Activated naive CD8-positive, alpha-beta T cell treated with anti-CD3 and anti-CD28 coated beads, Interleukin-2, amount 10 ng/mL, durations not matched to agents 7 days and 5 days (primary cell): ENCODE measurements at places on chromosomes 7 and 10. TPM values are rescaled to one million over a fixed set of nuclear protein-coding genes. Genes with fewer than 3 reads are reported as not detected.

- no peak for DNase-seq
These were observed 17.4 kb downstream of the TRIM8 start for GRCh38 chr10:102661658-102662028.

GRCh38 chr7:113550966-113551365, 367.8 kb downstream of the PPP1R3A start:
- no peak for DNase-seq

DNA sequence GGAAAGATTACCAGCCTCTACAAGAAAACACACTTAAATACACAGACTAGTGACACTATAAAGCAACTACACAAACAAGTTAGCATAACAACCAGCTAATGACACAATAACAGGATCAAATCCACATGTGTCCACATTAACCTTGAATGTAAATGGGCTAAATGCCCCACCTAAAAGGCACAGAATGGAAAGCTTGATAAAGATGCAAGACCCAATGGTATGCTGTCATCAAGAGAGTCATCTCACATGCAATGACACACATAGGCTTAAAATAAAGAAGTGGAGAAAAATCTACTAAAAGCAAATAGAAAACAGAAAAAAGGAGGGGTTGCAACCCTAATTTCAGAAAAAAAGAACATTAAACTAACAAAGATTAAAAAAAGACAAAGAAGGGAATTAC, 14.0 kb upstream of the GIMAP4 start:
- DNase-seq, result no peak

DNA sequence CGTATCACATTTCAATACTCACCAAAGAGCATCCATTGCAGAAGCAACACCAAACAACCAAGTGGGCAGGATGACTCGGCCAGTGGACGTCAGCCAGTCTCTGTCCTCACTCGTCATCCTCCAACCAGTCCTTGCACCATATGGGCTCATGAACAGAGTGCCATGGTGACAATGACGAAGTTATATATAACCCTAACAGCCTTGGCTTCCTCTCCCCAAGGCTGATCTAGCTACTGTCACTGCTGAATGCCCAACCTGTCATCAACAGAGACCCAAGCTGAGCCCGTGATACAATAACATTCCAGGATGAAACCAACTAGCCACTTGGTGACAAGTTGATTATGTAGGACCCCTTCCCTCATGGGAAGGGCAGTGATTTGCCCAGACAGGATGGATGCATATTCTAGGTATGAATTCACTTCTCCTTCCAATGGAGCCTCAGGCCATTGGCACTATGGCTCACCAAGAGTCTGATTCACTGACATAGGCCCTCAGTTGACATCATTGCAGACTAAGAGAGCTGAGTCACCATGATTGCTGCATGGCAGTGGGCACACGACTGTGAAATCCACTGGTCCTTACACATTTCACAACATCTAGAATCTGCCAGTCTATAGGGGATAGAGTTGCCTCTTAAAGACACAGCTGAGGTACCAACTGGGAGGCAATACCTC, 26.3 kb upstream of the PPIF start:
- no peak for DNase-seq

PIP4K2A gene
- total RNA-seq, result 179 TPM
